Breast epithelium (tissue), 4 donors: ENCODE measurements at places on chromosomes 1 and 21.

GRCh38 chr1:175679981-175680652, 63.3 kb downstream of the TNR start:
- no peak for DNase-seq

GRCh38 chr1:112686835-112687234, 12.4 kb downstream of the MOV10 start:
- no peak for DNase-seq

GRCh38 chr1:110672753-110673108, 2.0 kb downstream of the KCNA3 start:
- DNase-seq = no peak

DNA sequence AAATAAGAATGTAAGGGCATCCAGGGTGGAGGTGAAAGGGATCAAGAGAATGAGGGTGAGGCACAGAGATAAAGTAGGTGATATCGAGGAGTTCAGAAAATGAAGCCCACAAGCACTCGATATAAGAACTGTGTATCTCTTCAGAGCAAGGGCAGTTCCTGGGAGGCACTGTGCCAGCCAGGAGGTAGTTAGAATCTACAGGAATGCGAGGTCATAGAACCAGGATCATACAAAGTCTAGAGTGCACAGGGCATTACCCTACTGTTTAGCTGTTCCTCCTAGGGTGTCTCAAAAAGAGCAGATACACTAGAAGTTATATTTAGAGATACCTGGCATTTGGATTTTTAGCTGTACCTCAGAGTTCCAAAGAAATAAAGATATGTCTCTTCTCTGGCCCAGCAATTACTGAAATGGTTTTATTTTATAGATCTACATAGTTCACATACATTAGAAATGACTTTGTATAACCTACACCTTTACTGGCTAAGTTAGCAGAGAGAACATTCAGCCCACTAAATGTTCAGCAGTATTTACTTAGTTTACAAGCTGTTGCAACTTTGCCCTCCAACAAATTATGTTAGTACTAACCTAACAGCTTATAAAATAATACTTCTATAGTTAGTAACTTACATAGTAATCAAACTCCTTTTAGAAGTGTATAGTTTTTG, 1.6 kb downstream of the OVAAL start:
- no peak for DNase-seq

- no peak for DNase-seq
Observed at GRCh38 chr1:29688471-29689365, 452.4 kb downstream of the PTPRU start.

- DNase-seq = no peak
Observed at GRCh38 chr1:88175120-88175630, 508.9 kb upstream of the PKN2 start.

DNA sequence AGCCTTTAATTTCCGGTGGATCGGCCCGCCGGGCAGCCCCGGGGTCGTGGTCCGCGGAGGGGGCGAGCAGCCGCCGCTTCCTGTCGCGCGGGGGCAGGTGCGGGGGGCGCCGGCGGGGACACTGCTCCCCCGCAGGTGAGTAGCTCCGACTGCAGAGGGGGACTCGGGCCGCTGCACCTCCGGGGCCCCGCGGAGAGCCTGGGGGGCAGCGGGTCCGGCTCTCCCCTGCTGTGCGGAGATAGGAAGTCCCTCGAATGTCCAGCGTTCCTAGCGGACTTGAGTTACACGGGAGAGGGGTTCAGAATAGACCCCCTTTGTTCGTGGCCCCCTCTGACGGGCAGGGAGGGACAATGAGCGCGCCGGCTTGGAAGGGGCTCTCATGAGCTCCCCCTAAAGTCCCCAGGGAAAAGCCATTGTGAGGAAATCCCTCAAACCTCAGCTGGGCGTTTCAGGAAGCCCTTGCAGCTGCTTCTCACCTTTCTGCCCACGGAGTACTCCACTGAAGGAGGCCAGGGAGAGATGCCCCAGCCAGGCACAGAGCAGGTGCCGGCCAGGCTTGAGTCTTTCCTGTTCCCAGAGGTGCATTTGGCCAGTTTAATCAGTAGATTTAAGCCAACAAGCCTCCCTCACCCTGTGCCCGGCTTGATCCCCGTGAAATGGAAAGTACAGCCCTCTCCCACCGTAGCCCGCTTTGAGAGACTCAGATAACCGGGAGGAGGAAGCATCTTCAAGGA, 925 bp downstream of the PDE9A start:
- DNase-seq = no peak

- no peak for DNase-seq
Observed at GRCh38 chr1:205711105-205712048, 31.1 kb upstream of the SLC45A3 start.

DNA sequence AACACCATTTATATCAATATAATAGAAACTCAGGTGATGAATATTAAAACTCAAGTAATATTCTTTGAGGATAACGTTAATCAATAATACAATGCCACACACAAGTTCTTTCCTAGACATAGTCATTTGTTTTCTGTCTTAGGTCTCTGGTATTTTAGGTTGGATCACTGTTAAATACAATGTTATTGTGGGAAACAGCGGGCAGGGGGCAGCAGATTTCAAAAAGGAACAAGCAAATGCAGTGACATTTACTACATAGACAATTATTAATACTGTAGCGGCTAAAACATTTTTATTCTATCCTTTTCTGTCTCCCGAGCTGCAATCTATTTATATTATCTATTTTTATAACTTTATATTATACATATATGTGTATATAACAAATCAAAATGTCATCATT, 186.4 kb upstream of the ZNHIT6 start:
- no peak for DNase-seq

DNA sequence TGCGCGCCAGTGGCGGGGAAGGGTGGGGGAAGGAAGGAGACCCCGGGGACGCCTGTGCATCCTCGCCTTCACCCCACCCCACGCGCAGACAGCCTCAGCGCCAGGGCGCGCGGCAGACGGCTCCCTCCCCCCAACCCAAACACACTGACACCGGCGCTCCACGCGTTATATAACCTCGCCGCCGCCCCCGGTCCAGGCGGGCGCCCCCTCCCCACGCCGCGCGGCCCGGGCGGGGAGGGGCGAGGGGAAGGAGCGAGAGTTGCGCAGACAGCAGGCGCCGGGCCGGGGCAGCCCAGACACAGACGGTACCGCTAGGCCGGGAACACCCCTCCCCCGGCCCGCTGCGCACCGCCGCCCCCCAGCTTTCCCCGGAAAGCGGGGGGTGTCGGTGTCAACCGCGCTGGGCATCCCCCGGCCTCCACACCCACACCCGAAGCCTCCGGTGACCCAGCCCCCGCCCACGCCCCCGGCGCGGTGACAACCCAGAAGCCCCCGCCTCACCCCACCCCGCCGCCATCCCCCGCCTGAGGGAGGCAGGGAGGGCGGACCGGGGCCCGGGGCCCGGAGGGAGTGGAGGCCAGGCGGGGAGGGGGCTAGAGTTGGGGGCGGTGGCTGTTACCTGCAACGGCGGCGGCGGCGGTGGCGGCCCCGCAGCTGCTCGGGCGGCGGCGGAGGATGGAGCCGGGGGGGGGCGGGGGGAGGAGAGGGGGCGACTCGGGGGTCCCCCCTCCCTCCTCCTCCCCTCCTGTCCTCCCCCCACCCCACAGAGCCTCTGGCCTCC, 432 bp downstream of the AKT3 start:
- no peak for DNase-seq

DNA sequence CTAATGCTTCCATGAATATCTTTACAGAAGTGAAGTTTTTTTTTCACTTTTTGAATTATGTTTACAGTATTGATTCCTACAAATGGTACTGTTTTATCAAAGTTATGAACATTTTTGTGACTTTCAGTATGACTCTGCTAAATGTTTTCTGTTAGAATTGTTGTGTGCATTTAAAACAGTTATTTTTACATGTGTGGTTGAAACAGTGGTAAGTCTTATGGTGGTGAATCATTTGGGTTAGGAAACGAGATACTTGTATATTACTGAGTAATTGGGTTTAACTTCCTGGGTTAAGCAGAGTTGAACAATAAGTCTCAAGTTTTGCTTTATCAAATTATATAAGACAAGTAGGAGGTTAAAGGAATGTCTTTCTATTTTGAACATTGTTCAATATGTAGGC, 66.8 kb downstream of the VPS13D start:
- no peak for DNase-seq

DNA sequence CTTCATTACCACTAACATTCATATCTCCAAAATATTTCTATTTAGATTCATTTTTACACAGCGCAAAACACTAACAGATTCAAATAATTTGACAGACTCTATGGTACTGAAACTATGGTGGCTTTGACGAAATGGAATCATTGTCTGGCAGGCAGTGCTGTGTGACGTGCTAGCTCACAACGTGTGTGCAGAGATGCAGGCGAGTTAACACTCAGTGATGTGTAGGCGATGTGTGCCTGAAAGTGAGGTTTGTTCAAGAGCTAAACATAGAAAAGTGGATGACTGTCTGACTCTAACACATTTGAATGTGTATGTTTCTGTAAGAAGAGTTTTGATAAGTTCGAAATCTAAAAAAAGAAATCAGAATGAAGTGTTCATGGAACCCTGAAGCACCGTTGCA, 97.7 kb downstream of the RYR2 start:
- DNase-seq = no peak

- DNase-seq = no peak
Observed at GRCh38 chr1:201625851-201626251, 86.9 kb downstream of the NAV1 start.

- DNase-seq = no peak
Observed at GRCh38 chr1:241485145-241485544, 34.4 kb downstream of the FH start.

- no peak for DNase-seq
Observed at GRCh38 chr1:92961896-92962752, 862 bp upstream of the DIPK1A start.

DNA sequence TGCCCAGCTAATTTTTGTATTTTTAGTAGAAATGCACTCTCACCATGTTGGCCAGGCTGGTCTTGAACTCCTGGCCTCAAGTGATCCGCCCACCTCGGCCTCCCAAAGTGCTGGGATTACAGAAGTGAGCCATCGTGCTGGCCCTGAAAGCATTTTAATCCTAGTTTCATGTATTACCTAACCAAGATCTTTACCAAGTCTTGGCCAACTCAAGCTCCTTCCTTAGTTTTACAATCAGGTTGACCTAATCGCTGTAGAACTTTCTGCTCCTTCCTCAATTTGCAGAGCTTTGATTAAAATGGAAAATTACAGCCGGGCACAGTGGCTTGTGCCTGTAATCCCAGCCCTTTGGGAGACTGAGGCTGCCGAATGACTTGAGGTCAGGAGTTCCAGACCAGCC, 3.2 kb upstream of the TMEM63A start:
- no peak for DNase-seq

GRCh38 chr1:115726161-115726560, 42.4 kb downstream of the CASQ2 start:
- no peak for DNase-seq

DNA sequence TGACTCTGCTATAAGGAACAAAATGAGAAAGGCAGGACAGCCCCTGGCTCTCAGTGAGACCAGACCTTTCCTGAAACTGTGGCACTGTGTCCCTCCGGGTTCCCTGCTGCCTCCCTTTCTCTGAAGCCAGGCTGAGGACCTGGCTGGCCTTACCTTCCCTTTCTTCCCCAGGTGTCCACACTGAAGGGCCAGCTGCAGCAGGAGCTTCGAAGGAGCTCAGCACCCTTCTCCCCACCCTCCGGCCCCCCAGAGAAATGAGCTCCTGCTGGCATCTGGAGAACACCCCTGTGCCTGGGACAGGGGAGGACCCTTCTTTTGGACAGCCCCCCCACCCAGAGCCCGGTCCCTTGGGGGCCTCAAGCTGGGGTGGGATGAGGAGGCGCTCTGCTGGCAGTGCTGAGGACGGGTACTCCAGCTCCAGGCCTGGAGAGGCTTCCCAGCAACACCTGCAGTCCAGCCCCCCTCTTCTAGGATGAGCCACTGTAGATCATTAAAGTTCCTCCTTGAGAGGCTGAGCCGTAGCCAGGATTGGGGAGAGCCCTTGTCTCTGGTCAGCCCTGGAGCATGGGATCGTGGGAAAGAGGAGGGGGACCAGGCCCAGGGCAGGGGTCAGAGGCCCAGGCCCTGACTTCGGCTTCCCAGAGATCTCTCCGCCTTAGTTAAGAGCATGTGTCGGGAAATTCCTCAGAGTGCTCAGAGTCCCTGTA, 8.1 kb downstream of the MFAP2 start:
- no peak for DNase-seq
